ENCODE measurements at places on chromosomes 7 and 10.
A peak's percentile ranks its signal among the peaks of the same experiment; 100 is the strongest.

DNA sequence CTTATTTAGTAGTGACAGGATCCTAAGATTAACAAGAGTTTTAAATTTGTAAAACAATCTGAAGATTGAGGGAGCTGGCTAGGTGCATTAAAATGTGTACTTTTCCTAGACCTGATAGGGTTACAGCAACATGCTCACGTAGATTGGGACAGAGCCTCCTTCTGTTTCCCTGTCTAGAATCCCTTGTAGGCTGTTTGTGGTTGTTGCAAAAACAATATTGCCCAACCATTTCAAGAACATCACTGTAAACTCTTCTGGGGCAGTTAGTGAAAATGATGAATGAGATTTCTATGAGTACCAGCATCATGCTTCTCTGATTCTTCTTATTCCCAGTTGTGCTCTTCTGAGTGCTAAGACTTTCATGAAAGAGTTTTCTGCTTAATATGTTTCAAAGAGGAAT, 14.7 kb upstream of the CPED1 start:
- DNase-seq = no peak

GRCh38 chr7:80154656-80155333, 20.2 kb downstream of the GNAI1 start:
- DNase-seq = no peak

- no peak for DNase-seq
These were observed 86.2 kb upstream of the ANLN start for GRCh38 chr7:36303202-36304098.

- DNase-seq = no peak
These were observed 6.5 kb upstream of the VWC2 start for GRCh38 chr7:49766966-49767365.

DNA sequence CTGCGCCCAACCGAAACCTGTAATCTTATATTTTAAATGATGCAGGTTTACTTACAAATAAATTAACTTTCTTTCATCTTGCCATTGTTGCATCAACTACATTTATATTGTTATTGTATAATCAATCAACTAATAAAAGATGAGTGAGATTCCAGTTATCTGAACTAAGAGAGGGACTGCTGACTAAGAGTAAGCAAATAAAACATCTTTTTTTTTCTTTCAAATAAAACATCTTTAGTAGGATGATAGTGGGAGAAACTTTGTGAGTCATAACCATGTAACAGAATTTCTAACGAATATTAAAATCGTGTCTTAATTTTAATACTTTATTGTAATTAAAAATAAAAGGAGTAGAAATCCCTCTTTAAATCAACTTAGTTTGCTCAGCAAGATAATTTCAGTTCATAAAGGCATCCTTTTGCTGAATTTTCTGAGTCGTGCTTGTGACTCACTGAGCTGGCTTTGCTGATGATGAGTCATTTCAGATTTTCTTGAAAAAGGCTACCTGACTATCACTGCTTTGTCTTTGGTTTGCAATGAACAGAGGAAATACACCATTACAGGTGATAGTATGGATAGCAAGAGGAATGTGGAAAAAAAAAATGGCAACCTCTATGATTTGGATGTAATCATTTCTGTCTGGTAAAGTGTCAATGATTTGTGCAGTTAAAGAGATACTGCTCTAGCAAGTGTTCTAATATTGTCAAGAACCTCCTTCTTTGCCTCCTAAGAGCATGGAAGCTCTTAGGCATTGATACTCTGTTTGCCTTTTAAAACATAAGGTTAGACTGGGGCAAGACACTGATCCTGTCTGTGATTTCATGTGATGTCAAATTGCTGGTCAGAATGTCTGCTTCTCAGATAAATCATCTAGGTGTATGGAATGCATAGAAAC, 119.5 kb downstream of the GPR158 start:
- no peak for DNase-seq

DNA sequence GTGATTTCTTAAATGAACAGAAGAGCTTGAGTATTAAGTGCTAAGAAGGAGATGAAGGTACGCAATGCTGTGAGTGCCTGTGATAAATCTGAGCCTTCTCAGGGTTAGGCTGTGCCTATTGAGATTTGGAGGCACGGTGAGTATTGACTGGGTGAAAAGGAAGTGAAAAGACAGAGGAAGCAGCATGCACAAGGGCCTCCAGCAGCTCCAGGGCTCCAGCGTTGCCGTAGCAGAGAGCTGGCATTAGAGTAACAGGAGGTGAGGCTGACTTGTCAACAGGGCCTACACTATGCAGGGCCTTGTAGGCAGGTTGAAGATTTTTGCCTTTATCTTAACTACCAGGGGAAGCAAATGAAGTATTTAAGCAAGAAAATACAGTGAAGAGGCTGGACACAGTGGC, 54.1 kb upstream of the PDCD4 start:
- no peak for DNase-seq

DNA sequence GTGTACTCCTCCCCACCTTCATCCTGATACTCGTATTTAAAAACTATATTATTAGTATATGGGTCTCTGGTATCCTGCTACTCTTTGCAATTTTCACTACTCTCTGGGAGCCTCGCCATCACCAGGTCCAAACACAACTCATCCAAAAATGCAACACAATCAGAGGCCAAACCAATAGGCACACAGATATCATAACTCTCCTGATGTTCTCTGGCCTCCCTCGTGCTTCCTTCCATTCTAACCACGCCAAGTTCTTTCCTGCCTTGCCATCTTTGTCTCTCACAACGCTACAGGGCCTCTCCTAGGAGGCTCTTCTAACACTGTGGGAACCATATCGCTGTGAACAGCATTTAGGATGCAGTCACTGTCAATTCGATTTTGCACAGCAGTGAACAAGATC, 7.3 kb downstream of the RHEB start:
- DNase-seq = no peak

DNA sequence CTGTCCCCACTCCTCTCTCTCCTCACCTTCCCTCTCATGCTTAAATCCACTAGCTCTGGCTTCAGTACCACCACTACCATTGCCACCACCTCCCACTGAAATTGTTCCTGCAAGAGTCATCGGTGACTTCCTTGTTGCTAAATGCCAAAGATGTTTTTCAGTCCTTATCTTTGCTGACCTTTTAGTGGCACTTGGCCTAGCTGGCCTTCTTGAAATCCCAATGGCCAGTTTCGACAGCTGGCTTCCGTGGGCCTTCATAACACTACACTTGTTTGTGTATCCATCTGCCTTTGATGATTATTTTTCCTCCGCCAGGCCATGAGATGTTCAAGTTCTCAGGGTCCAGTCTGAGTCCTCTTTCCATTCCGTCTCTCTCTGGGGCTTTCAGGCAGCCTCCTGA, 118.2 kb upstream of the NANOS1 start:
- no peak for DNase-seq

GRCh38 chr7:54596747-54597146, 54.6 kb downstream of the VSTM2A start:
- DNase-seq = no peak

- DNase-seq = no peak
These were observed 628 bp downstream of the MPLKIP start for GRCh38 chr7:40133561-40134427.

DNA sequence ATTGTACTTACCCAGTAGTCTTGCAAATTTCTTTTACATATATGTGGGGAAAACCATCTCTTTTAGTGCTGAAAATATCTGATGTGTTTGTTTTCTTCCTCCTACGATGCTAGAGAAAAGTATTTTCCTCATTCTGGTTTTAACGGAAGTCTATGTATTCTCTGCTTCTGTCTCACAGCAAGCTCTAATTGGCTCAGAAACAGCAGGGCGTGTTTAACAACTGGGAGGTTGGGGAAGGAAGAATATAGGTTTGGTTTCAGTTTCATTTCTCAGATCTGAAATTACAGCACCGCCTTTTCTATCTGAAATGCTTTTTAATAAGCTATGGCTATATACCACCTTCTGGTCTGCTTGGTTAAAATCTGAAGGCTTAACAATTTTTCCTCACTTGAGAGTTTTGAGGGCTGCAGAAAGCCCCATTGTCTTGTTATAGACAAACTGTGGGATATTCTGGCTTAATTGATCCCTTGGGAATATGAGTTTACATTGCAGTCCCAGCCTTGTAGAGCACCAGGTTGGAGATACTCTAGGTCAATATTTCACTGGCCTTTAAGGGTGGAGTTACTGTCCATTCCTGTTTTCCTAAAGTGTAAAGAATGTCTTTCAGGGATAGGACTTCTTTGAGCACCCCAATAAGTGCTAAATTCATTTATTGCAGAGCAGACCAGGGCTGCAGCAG, at the start of gene SAMD9:
TSS of gene SAMD9 (minus strand) at position 128 of the 679 bp plus-strand sequence. CDS start 11,882 bp downstream, outside the sequence.
- peak; percentile 61 for DNase-seq

- no peak for DNase-seq
These were observed 10.6 kb upstream of the SUN1 start for GRCh38 chr7:821688-822087.

DNA sequence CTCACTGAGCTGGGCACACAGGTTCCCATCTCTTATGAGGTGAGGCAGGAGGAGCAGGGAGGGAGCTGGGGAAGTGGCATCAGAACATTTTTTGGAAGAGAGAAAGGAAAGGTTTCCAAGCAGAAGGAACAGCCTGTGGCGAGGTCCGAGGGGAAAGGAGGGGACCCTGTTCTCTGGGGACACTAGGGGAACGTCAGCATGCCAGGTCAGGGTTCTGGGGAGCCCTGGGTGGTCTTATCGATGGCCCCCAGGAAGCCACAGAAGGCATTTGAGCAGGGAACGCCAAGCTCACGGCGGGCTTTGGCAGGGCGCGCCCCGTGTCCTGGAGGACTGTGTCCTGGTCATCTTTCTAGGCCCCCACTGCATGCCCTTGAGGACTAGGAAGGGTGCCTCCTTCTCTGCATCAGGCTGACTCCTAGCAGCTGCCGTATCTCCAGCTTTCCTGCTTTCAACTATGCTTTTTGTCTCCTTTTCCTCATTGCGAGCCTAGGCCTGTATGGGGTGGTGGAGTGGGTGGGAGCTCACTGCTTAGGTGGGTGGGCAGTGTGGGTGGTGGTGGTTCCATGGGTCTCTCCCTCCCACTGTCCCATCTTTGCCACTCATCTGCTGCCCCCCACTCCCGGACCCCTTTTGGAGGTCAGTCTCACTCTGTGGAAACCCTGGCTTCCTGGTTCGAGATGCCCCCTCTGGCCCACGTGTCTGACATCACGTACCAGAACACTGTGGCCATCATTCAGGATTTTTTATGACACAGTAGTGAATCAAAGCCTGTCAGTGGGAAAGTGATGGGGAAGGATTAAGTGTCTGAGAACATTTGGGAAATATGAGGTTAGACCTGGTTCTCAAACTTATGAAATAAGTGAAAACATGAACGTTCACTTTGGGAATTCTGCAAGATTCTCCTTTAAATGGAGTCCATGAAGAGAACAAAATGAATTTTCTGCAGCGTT, 89.1 kb downstream of the CUX1 start:
- no peak for DNase-seq

DNA sequence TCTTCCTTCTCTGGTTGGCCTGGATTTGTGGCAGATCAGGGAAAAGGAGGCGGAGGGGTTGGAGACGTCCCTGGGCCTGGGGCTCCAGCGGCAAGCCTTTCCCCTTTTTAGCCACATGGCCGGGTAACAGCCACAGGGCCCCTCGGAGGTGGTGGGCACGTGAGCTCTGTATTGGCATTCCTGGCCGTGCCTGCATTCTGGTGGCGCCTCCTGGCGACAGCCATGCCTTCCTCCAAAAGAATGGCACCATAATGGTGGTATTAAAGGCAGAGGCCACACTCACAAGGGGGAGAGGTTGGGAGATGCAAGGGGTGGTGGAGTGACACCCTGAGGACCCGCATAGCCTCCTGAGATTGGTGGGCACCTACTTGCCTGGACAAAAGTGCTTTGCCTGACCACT, 3.0 kb upstream of the AQP1 start:
- peak; percentile 31 for DNase-seq

GRCh38 chr7:66886152-66886551, 34.9 kb upstream of the TMEM248 start:
- DNase-seq = no peak

- no peak for DNase-seq
These were observed 594.9 kb downstream of the INHBA start for GRCh38 chr7:41107938-41108448.

- DNase-seq = no peak
These were observed 42.3 kb downstream of the GPAM start for GRCh38 chr10:112141292-112141691.

GRCh38 chr7:149254181-149254858, 7.7 kb upstream of the ZNF783 start:
- DNase-seq = no peak

- no peak for DNase-seq
These were observed 3.0 kb downstream of the NOD1 start for GRCh38 chr7:30475580-30475979.

DNA sequence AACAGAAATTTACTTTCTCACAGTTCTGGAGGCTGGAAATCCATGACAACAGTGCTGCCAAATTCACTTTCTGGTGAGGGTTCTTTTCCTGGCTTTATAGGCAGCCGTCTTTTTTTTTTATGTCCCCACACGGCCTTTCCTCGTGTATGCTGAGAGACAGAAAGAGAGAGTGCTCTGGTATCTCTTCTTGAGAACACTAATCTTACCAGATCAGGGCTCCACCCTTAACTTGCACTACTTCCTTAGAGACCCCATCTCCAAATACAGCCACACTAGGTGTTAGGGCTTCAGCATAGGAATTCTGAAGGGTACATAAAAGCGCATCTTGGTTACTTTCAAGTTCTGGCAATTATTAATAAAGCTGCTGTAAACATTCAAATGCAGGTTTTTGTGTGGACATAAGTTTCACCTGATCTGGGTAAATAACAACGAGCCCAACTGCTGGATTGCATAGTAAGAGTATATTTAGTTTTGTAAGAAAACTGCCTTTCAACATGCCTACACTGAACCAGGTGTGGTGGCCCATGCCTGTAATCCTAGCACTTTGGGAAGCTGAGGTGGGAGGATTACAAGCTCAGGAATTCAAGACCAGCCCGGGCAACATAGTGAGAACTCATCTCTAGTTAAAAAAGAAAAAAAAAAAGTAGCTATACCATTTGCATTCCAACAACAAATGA, 8.2 kb upstream of the C1GALT1 start:
- DNase-seq = no peak

- DNase-seq = no peak
These were observed 52.5 kb downstream of the LYZL2 start for GRCh38 chr10:30577048-30577447.

DNA sequence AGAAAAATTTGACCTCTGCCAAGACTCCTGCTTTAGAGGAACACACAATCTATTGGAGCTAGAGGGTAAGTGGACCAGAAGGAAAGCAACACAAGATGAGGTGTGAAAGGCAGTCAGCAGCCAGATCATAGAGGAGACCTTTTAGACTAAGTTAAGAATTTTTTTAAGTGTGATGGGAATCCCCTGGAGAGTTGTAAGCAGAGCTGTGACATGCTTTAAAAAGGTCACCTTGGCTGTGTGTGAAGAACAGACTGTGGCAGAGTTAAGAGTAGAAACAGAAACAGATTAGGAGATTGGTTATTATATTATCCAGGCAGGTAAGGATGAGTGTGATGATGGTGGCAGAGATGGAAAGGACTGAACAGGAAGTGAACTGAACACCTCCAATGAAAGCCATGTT, 23.5 kb downstream of the CPEB3 start:
- no peak for DNase-seq

Data from HuH-7 (cell line).